ENCODE measurements at places on chromosomes 6 and 20.

- DNase-seq, result no peak
Measured at GRCh38 chr20:33399924-33400323, 1.4 kb downstream of the CDK5RAP1 start.

DNA sequence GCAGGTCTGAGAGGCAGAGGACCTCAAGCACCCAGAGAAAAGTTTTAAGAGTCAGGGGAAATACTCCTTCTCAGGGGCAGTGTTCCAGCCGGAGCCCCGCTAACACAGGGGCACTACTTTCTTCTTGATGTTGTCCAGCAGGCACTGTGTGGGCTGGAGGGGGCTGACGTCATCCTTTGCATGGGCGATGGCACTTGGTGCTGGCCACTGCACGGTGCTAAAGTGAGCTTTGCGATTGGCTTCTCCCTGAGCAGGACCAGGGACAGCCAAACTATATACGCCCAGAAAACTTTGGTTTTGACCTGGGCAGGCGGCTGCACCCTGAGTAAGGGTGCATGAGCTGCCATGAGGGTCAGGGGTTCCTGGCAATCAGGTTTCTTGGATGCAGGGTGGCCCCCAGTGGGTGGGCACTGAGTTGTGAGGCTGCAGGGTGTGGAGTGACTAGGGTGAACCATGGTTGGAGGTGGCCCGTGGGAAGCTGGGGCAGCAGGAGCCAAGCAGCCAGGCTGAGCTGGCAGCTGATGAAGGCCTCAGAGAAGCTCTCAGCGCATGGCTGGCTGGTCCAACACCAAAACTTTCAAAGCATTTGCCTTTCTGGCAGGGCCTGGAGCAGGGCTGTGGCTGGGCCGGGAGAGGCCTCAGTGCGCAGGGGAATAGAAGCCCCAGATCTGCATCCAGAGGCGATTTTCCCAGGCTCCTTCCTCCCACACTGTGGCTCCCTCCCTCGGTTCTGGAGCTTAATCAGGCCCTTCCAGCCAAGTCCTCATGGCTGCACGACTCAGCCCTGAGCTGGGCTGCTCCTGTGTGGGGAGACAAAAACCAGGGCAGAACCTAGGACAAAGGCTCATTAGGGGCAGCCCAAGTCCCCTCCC lies 18.3 kb downstream of the MRPS18A start:
- peak; percentile 59 for DNase-seq

- peak; percentile 18 for DNase-seq
Measured at GRCh38 chr6:85580118-85580877, 13.4 kb downstream of the SNX14 start.

DNA sequence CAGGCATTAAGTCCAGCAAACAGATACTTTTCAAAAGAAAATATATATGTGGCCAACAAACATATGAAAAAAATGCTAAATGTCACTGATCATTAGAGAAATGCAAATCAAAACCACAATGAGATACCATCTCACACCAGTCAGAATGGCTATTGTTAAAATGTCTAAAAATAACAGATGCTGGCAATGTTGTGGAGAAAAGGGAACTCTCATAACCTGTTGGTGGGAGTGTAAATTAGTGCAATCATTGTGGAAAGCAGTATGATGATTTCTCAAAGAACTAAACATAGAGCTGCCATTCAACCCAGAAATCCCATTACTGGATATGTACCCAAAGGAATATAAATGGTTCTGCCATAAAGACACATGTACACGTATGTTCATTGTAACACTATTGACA lies 20.6 kb downstream of the KCNQ5 start:
- no peak for DNase-seq

GRCh38 chr6:11428895-11429294 lies 108.7 kb upstream of the TMEM170B start:
- DNase-seq, result peak; percentile 95

DNA sequence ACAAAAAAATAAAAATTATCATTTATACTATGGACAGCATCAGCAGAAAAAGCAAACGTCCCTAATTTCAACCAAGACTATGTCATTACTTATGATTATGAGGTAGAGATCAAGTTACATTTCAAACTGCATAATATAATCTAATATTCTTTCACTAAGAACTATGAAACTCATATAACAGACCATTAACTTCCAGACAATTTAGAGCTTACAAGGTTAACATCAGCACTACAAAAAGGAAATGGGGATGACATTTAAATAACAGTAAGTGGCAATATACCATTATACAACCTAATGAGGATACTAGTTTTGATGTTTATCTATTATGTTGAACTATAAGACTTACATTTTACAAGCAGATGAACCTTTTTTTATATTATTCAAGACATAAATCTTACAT lies 261.0 kb upstream of the THEMIS start:
- DNase-seq, result no peak

DNA sequence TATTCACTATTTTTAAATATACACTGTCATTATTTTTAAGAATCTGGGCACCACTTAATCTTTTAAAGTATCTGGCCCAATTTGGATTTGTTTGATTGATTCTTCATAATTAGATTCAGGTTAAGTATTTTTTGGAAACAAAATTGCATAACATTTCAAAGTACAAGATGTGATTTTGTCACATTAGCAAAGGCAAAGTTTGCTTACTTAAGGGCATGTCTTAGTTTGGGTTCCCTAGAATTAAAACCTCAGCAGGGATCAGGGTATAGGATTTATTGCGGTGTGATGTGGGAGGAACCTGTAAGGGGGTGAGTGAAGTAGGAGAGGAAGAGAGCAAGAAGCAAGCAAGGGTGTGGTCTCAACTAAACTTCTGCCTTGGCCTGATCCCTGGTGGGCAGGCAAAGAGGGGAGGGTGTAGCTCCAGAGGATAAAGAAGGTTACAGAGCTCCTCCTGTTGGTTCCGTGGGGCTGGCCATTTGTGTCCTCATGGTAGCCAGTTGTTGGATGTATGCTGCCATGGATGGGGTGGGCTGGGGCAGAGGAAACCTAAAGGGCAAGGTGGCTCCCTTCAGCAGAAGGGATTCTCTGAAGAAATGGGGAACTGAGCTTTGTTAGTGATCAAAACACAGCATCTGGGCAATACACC lies 668.7 kb upstream of the SLC35B3 start:
- DNase-seq, result peak; percentile 58

- peak; percentile 11 for DNase-seq
Measured at GRCh38 chr6:112502351-112503090, 155.4 kb downstream of the RFPL4B start.

DNA sequence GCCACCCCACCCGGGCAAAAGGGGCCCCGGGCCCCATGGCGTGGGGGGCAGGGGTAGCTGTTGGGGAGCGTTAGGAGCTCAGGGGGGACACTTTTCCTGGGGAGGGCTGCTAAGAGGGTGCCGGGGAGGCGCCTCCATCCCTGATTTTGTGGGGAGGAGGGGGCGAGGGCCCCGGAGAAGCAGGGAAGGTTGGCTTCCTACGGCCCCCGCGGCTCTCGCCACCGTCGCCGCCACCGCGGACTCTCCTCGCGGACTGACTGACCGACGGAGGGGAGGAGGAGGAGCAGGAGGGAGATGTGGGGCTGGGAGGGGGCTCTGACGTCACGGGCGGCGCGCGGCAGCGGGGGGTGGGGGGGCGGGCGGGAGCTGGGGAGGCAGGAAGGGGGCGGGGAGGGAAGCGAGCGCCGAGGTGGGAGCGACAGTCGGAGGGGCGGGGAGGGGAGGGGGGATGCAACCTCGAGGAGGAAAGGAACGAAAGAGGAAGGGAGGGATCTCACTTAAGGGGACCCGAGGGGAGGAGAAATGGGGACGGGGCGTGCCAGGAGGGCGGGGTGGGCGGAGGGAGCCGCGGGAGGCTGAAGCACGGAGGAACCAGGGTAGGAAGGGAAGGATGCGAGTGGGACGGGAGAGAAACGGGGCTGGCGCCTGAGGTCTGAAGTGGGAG lies 5.1 kb downstream of the GABBR1 start:
- peak; percentile 96 for DNase-seq

DNA sequence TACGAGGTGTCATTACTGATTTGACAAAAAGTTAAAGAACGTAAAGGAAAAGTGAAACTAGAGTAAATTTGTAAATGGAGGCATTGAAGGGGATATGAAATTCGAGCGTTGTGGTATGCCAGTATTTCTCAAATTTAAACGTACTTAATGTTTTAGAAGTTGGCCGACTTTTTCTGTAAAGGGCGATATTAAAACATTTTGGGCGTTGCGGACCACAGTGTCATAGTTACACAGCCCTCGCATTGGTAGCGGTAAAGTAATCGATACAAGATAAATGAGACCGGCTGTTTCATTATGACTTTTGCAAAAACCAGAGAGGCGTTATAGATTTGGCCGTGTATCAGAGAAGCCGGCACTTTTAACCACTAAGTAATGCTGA lies 39.6 kb downstream of the OR2B2 start:
- no peak for DNase-seq

- no peak for DNase-seq
Measured at GRCh38 chr6:1842334-1842733, 232.6 kb downstream of the FOXC1 start.

- no peak for DNase-seq
Measured at GRCh38 chr6:11064836-11065235, 20.7 kb upstream of the ELOVL2 start.

DNA sequence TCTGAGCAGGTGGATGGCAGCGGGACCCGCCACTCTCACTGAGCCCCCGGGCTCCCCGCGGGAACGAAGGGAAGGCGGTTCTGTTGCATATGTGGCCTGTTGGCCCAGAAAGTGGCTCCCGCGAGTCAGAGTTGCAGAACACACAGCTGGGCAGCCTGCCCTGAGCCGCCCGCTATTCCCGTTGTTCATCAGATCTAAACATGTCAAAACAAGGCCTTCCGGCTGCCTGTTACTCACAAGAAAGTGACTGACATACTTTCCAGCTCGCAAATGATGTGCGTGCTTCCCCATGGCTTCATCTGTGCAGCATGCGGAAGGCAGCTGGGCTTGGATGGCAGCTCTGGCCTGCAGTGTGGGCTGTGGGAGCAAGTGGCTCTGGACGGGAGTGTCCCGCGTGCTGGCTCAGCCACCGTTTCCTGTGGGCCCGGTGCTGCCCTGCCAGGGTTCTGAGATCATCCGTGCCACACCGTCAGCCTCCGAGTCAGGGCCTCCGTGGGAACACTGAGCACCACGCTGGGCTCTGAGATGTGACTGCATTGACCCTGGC lies 227.3 kb downstream of the ERMARD start:
- no peak for DNase-seq

- no peak for DNase-seq
Measured at GRCh38 chr6:108619431-108620197, 58.9 kb downstream of the FOXO3 start.

GRCh38 chr6:51265426-51265825 lies 446.8 kb downstream of the TFAP2B start:
- no peak for DNase-seq

GRCh38 chr6:163329991-163330390 lies 84.5 kb upstream of the QKI start:
- no peak for DNase-seq

DNA sequence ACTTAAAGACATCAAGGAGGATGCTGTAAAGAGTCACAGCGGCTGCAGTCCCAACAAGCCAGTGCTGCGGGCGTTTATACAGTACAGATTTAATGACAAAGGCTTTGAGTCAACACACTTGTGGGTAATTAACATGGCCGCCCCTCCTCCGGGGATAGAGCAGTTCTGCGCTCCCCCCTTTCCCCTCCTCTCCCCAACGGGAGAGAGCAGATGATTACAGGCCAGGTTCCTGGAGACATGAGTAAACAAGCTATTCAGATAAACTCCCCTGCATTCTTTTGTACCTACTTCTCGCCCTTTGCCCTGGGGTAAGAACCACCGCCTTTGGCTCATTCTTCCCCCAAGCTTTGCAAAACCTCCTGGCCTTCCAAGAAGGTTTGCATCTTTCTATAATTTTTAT lies 23.6 kb upstream of the FABP7 start:
- no peak for DNase-seq

DNA sequence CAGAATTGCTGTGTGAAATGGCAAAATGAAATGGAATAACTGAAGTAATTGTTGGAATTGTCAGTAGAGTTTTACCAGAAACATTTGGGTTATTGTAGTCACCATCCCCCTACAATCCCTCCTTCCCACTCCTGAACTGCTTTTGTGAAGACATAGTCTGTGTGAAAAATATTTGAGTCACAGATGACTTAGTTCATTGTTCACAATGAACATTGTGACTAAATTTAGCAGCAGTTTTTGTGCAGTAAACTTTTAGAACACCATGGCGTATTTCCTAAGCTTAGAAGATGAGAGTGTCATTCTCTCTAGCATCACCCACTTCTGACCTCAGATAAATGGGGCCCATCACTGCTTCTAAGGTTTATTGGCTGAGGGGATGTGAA lies 11.0 kb downstream of the OTOR start:
- DNase-seq, result no peak

Data from mesendoderm (in vitro differentiated cells).